Sciatic nerve (tissue), 2 donors: ENCODE measurements at places on chromosomes 16 and 17. TPM values are rescaled to one million over a fixed set of nuclear protein-coding genes. Genes with fewer than 3 reads are reported as not detected.

DNA sequence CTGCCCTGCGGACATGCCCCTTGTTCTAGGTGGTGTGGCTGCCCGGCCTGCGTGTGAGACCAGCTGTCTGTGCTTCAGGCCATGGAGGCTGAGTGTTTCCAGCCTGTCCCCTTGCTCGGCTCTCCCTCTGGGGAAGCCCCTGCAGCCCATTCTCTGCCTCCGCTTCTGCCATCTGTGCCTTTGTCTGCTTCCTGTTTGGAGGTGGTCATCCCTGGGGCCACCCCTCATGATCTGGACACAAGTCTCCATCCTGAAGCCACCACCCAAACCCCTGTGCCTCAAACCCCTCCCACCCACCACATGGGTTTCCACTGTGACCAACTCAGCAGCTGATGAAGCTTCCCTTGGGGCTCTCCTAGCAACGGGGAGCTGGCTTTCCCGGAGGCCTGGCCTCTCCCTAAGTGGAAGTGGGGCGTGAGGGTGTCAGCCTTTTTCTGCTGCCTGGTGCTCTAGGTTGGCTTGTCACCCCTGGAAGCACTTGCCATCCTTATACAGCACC, 184.9 kb downstream of the SEC14L1 start:
- no peak for DNase-seq

GRCh38 chr17:48952904-48953303, 8.3 kb upstream of the SNF8 start:
- no peak for DNase-seq

- no peak for DNase-seq
Measured at GRCh38 chr16:21081329-21081728, 69.3 kb downstream of the DNAH3 start.

DNA sequence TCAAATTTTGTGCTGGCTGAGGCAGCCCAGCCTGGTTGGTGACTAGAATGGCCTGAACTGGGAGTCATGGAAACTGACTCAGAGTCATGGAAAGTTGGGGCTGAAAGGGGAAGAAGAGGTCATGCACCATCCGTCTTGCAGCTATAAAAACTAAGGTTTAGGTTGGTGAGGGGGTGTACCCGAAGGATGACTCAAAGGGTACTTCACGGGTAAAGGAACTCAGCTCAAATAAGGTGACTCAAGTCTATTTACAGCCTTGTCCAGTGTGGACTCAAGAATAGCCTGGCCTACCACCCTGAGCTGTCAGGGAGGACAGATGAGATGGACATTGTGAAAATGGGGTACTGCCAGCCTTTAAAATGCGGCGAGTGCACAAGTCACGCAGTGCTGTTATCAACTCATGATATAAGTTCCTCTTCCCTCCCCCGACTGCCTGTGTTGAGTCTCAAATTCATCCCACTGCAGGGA, 18.6 kb downstream of the CD300LB start:
- no peak for DNase-seq

DNA sequence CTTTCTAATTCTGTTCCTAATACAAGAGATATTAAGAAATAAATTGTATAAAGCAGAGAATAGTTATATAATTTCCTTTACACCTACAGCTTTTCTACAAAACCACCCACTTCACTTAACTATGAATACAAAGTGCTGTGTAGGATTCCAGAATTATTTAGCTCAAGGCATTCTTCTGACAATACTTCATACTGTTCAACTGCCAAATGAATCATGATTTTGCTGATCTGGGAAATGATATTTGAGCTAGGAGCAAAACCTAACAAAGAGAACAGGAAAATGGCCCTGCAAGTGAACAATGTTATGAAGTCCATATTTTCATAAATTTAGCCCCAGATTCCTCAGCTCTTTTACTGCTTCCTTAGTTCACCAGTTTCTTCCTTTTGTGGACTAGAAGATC, 12.9 kb downstream of the BBS2 start:
- DNase-seq, result no peak

DNA sequence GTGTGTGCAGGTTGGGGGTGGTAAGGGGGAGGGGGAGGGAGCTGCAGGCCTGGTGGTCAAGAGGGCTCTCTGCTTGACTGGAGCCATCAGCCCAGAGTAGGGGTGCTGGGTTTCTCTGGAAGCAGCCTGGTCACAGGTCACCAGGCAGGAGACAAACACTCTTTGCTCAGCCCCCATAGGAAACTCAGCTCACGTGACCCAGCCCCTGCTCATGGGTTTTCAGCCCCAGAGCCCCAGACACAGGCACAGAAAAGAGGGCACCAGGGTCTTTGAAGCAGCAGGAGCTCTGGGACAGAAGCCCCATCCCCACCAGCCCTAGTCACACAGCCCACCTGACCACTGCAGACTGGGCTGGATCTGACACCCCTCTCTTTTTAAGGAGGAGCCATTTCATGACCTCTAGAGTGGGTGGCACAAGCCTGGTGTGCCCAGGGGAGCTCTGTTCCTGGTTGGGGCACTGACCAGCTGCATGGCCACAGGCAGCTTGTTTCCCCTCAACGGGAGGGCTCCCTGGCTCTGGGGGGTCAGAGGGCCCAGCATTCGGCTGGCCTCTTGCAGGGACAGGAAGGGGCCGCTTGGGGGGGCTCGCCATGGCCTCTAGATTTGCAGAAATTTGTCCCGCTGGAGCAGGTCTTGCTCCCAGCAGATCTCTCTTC, 13.8 kb upstream of the CD79B start:
- DNase-seq, result no peak

- DNase-seq, result peak; percentile 86
Measured at GRCh38 chr17:76710863-76711611, at the start of gene MXRA7. TSS of gene MXRA7 (minus strand) at chr17:76710965. CDS start at chr17:76710946, 19 bp downstream.

GRCh38 chr17:46887717-46888116, 35.2 kb upstream of the GOSR2 start:
- DNase-seq, result no peak

DNA sequence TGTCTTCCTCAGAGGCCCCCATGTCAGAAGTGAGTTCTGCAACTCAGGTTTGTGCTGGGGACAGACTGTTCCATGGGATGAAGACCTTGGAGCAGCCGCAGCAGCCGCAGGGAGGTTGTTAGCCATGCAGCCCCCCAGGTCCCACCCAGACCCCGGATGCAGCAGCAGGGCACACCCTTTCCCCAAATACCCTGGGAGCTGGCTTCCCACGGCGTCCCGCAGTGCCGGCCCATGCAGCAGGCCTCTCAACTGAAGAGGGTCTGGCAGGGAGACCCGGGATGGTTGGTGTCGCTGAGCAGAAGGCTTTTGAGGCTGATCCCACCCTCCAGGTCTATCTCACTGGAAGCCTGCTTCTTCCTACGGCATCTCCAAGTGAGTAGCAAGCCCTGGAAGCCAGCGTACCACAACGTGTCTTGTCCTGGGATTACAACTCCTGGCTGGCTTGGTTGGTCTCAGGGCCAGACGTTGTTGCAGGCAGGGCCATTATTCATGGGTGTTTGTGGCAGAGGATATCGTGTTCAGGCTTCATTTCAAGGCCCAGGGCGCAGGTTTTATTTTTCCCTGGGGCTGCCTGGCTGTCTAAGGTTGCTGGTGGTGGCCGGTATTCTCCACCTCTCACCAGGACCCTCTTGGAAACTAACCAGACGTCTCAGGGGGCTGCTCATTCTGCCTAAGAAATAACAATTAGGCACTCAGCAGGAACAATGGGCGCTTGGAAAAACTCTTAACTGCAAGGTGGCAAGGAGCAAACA, 223.2 kb downstream of the C16orf95 start:
- no peak for DNase-seq

DNA sequence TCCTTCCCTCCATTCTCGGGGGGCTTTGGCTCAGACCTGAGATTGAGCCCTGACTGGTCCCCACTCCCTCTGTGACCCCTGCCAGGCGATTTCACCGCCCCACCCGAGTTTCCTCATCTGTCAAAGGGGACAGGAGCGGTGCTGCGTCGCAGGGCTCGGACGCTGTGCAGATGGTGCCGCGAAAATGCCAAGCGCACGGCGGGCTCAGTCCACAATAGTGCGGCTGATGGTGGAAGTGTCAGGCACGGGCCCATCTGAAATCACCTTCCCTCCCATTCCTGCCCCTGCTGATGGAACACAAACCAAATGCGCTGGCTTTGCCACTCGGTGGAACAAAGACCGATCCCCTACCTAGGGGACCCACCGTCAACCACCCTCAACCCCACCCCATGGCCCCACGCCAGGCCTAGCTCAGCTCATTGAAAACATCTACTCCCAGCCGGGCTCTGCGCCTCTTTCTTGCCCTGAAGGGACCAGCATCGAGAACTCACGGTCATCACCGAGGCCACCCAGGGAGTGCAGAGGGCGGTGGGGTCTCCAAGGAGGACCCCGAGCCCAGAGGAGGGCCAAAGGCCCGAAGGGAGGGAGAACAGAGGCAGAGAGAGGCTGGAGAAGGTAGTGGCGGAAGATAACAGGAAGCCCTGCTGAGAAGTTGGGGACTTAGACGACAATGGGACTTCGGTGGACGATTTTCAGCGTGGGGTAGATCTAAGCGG, 1.4 kb downstream of the CARHSP1 start:
- DNase-seq, result peak; percentile 83

- DNase-seq, result no peak
Measured at GRCh38 chr17:39187152-39187830, 10.2 kb downstream of the CACNB1 start.

GRCh38 chr16:65032387-65032786, 89.5 kb downstream of the CDH11 start:
- DNase-seq, result no peak

- no peak for DNase-seq
Measured at GRCh38 chr16:64397945-64398508, 723.8 kb downstream of the CDH11 start.

GRCh38 chr17:19248928-19249574, 11.9 kb downstream of the EPN2 start:
- peak; percentile 65 for DNase-seq

- DNase-seq, result no peak
Measured at GRCh38 chr17:31413081-31413799, 21.8 kb downstream of the RAB11FIP4 start.

GRCh38 chr17:1267471-1267943, 2.7 kb upstream of the BHLHA9 start:
- no peak for DNase-seq

- peak; percentile 75 for DNase-seq
Measured at GRCh38 chr17:78442648-78443218, 64.3 kb downstream of the PGS1 start.

DNA sequence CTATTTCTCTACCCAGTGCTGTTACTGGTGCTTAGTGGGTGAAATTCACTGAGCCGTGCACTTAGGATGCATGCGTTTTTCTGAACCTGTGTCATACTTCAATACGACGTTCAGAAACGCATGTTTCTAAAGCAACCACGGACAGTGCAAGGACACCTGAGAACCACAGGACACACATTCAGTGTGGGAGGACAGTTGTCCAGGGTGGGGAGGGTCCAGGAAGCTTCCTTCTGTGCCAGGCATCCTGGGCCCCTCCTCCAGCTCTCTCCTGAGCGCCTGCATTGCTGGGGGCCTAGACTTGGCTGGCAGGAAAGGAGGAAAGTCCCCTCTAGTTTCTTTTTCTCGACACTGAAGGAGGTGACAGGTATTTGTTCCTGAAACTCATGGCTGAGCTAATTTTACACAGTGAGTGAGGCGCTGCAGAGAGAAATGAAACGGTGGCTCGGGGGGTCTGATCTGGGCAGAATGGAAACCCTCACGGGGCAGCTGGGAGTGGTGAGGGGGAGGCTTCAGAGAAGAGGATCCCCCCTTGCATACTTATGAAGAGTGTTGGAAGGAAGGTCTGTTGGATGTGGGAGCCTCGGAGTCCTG, 89.9 kb downstream of the IRF8 start:
- DNase-seq, result peak; percentile 39

- DNase-seq, result peak; percentile 65
Measured at GRCh38 chr17:62819511-62820221, 11.6 kb upstream of the MARCHF10 start.

DNA sequence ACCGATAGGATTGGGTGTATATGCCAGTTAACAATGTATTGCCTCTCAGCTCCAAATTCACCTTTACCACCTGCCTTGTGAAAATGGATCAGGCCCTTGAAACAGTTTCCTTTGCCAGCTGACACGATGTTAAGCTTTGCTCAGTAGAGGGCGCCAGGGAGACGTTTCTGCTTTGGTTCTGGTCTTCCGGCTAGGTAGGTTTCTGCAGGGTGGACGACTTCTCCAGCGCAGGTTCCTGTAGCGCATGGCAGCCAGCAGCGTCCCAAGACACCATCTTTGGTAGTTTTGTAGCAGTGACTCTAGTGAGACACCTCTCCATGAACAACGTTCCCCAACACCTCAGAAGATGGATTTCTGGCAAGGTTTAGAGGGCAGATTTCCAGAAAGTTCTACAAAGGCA, 24.0 kb downstream of the SYCE1L start:
- DNase-seq, result no peak

GRCh38 chr17:7177191-7177953, 1.8 kb downstream of the ASGR1 start:
- peak; percentile 79 for DNase-seq

DNA sequence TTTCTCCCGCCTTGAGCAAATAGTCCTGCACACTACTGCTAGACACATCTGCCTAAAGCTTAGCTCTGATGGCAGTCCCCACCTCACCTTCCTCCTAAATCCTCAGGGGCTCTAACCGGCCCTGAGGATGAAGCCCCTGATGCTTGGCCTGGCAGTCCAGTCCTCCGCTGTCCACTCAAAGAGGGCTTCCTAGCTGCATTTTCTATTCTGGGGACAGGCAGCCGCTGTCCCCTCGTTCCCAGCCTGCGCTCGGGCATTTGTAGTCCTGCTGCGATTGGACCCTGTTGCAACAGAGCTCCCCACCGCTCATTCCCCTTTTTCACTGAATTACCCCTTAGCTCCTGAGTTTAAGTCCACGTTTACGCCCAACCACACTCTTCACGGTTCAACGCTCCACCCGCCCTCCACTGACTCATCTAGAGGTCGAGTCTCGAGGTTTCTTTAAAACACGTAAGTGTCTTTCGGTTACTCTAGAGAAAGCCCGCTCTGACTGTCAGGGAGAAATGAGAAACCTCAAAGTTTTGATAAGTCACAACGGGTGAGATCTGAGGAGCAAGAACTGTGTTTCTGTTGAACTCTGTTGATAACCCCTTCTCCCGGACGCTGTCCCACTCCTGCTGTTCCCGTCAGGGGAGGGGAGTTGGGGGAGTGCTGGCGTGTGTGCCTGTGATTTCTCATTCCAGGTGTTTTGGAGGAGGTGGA, 4.5 kb downstream of the CCR7 start:
- no peak for DNase-seq

EFNB3 gene
- total RNA-seq, result 0.53 TPM

KRTAP2-3 gene
- total RNA-seq, result not detected

ITGB4 gene
- 469 TPM for total RNA-seq

RAP1GAP2 gene
- 8.4 TPM for total RNA-seq

COPZ2 gene
- total RNA-seq, result 72.7 TPM

TAX1BP3 gene
- total RNA-seq, result 168 TPM

RNF222 gene
- total RNA-seq, result not detected

MT4 gene
- total RNA-seq, result not detected
